ENCODE measurements at places on chromosomes 16 and 17.

GRCh38 chr17:296379-296778 lies 56.2 kb downstream of the RPH3AL start:
- DNase-seq, result no peak

DNA sequence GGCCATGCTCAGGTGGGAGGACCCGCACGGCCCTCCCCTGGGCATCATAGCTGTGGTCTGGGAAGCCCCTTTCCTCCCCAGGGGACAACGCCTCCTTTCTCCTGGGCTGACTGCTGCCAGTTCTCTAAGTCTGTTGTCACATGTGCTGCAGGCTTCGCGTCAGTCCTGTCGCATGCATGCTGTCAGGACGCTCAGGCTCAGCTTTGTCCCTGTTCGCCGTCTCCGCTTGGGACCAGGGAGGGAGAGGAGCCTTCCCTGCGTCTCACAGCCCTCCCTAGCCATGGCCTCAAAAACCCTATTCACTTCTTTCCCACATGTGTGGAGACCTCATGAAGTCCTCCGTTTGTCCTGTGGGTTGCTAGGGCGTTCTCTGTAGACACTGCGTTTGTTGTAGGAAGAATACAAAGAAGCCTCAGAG lies 21.4 kb downstream of the LDHD start:
- DNase-seq, result no peak

GRCh38 chr17:39787041-39787440 lies 49.3 kb downstream of the GRB7 start:
- no peak for DNase-seq

GRCh38 chr17:77501101-77501566 lies 360.4 kb downstream of the SEC14L1 start:
- DNase-seq, result no peak

Measured in activated CD8-positive, alpha-beta memory T cell treated with anti-CD3 and anti-CD28 coated beads for 1 hour (primary cell).